NCI-H526 treated with DMSO at 0.1 percent for 48 hours (cell line): ENCODE measurements at places on chromosomes 16 and 17.

- DNase-seq, result no peak
Observed at GRCh38 chr17:28982131-28982793, 23.6 kb downstream of the SEZ6 start.

- DNase-seq, result no peak
Observed at GRCh38 chr16:47079860-47080259, 63.9 kb downstream of the NETO2 start.

DNA sequence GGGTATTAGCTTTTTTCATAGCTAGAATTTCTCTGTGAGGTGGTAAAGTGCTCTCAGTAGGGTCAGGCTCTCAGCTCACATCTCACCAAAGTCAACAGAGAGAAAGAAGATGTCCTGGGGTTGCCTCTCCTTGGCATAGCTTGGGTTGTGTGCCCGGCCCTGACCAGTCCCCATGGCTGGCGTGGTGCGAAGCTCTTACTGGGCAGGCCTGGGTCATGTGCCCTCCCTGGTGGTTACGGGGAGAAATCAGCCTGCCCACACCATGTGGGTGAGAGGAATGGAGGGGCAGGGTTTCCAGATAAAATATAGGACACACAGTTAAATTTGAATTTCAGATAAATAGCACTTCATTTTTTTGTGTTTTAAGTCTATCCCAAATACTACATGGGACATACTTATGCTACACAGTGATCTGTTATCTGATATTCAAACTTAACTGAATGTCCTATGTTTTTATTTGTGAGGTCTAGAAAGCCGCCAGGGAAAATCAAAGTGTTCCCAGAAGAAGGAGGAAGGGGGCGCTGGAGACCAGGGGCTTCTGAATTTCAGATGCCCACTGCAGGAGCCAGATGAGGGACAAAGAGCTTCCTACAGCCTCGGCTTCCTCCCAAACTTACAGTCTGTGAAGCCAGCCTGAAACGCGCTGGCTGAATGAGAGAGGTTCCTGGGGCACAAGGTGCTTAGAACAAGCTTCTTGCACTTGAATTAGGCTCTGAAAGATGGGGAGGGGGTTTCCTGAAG, 45.4 kb downstream of the NKD1 start:
- DNase-seq, result no peak

- DNase-seq, result peak; percentile 41
Observed at GRCh38 chr17:49407981-49408501, 6.6 kb downstream of the PHB1 start.

GRCh38 chr17:31236712-31237111, 60.3 kb downstream of the OMG start:
- no peak for DNase-seq

- peak; percentile 43 for DNase-seq
Observed at GRCh38 chr16:23435500-23435899, 17.5 kb downstream of the COG7 start.

DNA sequence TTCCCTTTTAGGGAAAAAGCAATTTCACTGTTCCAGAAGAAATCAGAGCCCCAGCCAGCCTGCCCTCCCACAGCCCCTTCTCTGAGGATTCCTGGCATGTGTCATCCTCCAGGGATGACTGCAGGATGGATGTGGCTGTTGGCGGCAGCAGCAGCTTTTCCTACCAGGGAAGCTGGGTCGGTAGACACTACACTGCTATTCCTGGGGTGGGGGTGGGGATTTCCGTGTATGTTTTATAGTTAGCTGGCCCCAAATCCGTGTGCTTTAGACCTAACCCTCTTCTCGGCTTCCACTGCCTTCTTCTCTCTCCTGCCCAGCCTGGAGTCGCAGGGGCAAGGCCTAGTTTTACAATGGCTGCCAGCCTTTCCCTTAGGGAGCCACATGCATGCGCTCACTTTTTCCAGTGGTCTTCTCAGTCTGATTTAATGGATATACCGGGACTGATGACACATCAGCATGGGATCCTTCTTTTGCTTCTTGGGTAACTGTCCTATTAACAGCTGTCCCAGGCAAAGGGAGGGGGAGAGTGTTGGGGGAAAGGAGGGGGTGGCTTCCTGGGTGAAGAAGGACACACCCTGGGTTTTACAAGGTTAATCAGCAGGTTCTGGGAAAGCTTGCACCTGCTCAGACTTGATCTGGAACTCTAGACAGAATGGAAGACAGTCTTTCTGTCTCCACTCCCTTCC, 2.7 kb upstream of the NFE2L1 start:
- DNase-seq, result no peak
